ENCODE measurements at places on chromosomes 13 and 19.

DNA sequence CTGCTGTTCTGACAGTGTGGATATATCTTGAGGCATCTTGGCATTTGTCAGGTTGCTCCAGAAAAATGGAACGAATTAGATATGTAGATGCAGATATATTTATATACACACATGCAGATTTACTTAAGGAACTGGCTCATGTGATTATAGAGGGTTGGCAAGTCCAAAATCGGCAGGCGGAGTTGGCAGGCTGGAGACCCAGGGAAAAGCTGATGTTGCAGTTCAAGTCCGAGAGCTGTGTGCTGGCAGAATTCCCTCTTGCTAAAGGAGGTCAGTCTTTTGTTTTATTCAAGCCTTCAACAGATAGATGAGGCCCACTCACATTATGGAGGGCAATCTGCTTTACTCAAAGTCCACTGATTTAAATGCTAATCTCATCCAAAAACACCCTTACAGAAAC lies 24.4 kb upstream of the CSNK1A1L start:
- no peak for DNase-seq

- DNase-seq, result no peak
Observed at GRCh38 chr13:38905861-38906260, 84.8 kb downstream of the STOML3 start.

DNA sequence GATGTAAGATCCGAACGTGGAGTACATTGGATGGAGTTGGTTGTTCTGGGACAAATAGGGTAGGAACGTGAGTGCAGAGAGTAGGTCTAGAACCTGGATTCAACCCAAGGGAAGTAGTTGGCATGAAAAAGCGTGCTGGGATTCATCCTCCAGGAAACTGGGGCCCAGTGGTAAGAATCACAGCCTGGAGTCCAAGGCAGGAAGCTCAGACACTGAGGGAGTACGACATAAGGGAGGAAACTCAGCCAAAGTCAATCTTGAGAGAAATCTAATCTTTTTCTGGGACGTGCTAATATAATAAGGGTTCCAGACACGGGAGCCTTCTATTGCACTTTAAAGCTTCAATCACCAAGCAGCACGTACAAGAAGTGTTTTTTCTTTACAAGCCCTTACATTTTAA lies 46.4 kb downstream of the DLEU7 start:
- DNase-seq, result no peak

DNA sequence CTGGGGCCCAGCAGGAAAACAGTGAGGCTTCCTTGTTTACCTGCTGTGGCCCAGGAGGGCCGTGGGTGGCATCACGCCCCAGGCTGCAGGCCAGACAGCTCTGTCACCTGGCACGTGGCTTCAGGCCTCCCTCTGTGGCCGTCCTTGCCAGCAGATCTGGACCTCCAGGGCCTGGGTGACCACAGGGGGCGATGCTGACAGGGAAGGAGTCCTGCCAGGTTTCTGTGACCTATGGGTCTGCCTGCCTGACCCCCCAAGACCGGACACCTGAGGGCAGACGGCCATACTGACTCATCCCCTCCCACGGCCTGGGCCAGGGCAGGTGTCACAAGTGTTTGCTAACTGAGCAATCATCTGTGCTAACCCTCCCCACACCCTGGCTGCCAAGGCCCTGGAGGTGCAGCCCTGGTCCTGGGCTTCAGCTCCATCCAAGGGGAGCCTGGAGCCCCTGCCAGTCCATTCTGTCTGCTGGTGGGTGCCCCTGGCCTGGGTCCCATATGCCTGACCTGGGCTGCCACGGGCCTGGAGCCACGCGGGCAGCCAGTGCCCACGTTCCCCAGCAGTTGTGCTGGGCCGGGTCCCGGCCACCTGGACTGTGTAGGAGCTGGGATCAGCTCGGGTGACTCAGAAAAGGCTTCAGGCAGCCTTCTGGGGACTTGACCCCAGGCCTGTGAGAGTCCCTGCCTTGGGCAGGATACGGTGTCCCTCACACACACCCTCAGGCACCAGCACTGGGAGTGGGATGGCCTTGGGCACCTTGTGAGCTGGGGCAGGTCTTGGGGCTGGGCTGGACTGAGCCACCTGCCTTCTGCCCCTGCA lies 3.7 kb downstream of the CDC34 start:
- DNase-seq, result no peak

- no peak for DNase-seq
Observed at GRCh38 chr19:28377077-28377476, 835.9 kb downstream of the UQCRFS1 start.

DNA sequence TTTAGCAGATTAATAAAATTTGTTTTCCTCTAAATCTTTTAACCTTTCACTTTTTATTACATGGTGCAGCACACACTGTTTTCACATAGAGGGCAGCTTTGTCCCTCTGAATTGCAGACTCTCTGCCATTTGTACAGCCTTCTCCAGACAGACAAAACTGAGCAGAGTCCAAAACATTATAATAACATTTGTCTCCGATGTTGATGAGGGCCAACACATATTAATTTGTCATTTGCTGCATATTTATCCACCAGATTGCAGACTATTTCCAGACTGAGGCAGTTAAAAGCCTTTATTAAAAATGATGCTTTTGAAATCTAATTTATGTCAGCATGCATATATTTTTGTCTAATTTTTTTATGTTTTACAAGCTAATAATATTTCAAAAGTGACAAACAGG lies 1251.9 kb upstream of the SLC10A2 start:
- no peak for DNase-seq

DNA sequence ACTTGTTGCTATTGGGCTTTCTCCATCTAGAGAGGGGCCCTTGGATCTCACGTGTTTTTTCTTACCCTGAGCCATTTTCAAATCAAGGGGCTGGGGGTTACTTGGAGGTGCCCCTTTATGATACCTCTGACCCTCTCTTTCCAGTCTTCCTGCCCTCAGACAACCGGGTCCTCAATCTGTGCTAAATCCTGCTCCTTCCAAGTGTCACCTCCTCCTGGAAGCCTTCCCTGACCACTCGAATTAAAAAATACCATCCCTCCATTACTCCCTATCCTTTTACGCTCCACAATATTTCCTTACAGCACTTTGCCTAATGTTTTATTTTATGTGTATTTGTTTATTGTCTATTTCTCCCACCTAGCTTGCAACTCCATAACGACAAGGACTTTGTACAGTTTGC lies 3.3 kb downstream of the KLK8 start:
- DNase-seq, result no peak

DNA sequence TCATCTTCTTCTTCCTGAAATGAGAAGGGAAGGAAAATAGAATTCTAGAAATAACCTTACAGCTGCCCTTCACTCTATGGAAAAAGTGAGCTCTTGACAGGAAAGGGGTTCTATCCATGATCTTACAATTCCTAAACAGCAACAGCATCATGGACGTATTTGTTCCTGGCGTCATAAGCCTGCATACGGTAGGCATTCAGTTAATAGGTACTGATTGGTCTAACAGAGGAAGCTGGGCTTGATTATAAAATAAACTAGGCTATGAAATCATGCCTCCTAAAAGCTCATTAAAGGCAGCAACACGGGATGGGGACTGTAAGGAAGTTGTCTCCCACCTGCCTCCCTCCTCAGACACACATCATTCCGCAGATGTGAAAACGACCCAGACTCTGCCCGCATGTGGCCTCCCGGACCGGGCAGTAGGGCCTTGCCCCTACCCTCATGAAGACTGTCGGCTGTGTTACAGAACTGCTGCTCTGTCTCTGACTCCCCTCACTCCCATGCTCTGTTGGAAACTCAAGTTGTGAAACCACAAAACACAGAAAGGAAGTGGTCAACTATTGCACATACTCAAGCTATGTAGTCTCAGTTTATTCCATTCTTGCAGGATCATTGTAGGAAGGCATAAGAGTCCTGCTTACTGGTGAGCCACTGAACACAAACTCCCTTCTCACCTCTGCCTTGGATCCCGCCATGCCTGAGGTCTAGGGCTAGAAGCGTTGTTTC lies 129.8 kb downstream of the DLEU7 start:
- DNase-seq, result no peak

GRCh38 chr13:86862137-86862536 lies 809.0 kb upstream of the SLITRK5 start:
- no peak for DNase-seq

DNA sequence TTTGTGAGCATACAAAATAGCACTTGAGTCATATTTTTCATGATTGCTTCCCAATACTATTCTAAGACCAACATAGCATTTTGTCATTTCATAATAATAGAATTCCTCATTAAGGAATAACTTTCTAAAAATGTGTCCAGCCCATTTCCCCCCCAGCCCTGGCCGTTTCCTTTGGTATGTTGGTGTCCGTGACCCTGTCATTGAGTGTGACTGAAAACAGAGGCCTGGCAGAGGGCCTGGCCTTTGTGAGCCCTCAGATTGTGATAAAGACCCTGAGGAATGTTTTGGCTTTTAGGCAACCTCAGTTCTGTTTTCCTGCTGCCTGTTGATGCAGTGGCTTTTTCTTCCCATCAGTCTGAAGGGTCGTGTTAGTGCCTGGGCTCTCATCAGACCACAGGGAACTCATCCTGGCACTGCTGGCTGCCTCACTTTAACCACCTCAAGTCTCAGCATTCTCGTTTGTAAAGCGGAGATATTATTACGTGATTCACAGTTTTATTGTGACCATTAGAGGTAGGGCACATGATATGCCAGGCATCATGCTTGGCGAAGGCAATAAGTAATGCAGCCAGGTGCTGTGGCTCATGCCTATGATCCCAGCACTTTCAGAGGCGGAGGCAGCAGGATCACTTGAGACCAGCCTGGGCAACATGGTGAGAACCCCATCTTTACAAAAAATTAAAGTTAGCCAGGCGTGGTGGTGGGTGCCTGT lies 13.8 kb downstream of the SPINT2 start:
- no peak for DNase-seq

GRCh38 chr13:108176685-108177274 lies 38.6 kb downstream of the LIG4 start:
- DNase-seq, result peak; percentile 13

DNA sequence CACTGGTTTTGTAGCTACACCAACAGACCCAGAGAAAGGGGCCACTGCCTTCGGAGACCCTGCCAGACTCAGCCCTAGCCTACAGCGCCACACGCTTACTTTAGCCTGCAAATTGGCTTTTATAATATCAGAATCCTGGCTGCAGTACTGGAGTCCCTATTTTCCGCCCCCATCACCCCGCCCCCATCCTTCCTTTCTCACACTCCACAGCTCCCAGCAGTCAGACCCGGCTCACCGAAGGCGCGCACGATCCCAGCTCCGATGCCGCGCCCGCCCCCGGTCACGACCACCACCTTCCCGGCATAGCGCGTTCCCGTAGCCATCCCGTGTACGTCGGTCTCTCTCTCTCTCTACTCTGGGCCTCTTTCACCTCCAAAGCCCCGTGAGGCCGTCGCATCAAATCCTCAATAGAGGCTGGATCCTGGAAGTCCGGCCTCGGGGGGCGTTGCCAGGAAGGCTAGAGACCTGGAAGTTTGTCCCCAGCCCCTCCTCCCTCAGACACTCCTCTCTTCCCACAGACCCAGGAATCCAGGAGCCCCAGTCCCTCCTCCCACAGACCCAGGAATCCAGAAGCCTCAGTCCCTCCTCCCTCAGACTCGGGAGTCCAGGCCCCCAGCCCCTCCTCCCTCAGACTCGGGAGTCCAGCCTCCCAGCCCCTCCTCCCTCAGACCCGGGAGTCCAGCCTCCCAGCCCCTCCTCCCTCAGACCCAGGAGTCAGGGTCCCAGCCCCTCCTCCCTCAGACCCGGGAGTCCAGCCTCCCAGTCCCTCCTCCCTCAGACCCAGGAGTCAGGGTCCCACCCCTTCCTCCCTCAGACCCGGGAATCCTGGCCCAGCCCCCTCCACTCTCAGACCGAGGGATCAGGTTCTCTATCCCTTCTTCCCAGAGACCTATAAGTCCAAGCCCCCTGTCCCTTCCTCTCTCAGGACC lies at the start of gene HSD17B14:
Gene HSD17B14, minus strand, starts transcription at position 403 of the 929 bp plus-strand sequence. Its CDS starts 80 bp downstream, at position 323.
- no peak for DNase-seq

DNA sequence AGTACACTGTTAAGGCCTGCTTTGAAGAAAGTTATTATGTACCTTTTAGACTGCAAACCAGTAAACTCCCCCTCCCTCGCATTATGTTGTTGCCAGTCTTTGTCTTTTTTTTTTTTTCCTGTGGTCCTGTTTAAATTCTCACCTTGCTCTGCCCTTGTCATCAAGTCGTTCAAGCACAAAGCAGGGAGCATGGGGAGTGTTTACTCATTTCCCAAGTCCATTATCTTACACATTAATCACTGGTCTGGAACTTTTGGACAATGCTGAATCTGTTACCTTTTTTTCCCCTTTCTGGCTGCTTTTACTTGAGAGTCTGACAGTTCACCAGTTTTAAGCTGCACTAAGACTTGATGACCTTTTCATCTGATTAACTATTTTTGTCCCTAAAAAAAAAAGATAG lies 108.2 kb downstream of the DACH1 start:
- no peak for DNase-seq

- DNase-seq, result no peak
Observed at GRCh38 chr13:38053896-38054295, 184.3 kb upstream of the TRPC4 start.

GRCh38 chr13:61086087-61086486 lies 329.6 kb downstream of the PCDH20 start:
- DNase-seq, result no peak

- DNase-seq, result no peak
Observed at GRCh38 chr13:40483601-40484000, 182.8 kb downstream of the FOXO1 start.

- peak; percentile 86 for DNase-seq
Observed at GRCh38 chr19:47230054-47230920, 712 bp downstream of the BBC3 start.

- DNase-seq, result no peak
Observed at GRCh38 chr13:62292714-62293480, 877.2 kb upstream of the PCDH20 start.

- no peak for DNase-seq
Observed at GRCh38 chr13:77733674-77734073, 36.2 kb downstream of the SLAIN1 start.

DNA sequence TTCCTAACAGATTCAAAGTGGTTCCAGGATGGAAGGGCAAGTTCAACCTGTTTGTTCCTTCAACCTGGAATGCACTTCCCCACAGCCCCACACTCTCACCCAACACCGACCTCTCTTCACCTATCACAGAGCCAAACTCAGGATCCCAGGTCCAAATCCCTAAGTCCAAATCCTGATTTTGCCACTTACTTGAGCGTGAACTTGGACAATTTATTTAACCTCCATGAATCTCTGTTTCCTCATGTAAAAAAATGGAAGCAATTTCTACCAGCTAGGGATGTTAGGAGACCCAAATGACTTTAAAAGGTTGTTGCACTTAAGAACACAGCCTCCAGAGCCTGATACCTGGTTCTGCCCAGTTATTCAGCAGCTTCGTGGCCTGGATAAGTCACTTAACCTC lies 5.4 kb upstream of the IGSF23 start:
- no peak for DNase-seq

- no peak for DNase-seq
Observed at GRCh38 chr13:98033277-98034247, 80.1 kb downstream of the IPO5 start.

GRCh38 chr13:44810061-44810840 lies 179.0 kb downstream of the NUFIP1 start:
- DNase-seq, result no peak
